Neural crest cell (in vitro differentiated cells): ENCODE measurements at places on chromosomes 7 and 10. TPM values are rescaled to one million over a fixed set of nuclear protein-coding genes. Genes with fewer than 3 reads are reported as not detected.

The FIGNL1 gene
- total RNA-seq: 40.4 and 44.0 TPM in 2 replicates

The ADARB2 gene
- total RNA-seq: 1.6 and 1.8 TPM in 2 replicates

The ICA1 gene
- total RNA-seq: 3.5 and 4.2 TPM in 2 replicates

The LRMDA gene
- total RNA-seq: 0.98 and 3.1 TPM in 2 replicates

The TFR2 gene
- total RNA-seq: 1.7 and 2.4 TPM in 2 replicates

The SPOCK2 gene
- 1.4 and 1.5 TPM in 2 replicates for total RNA-seq
